ENCODE measurements at places on chromosomes 12 and 14. TPM values are rescaled to one million over a fixed set of nuclear protein-coding genes. Genes with fewer than 3 reads are reported as not detected.

DNA sequence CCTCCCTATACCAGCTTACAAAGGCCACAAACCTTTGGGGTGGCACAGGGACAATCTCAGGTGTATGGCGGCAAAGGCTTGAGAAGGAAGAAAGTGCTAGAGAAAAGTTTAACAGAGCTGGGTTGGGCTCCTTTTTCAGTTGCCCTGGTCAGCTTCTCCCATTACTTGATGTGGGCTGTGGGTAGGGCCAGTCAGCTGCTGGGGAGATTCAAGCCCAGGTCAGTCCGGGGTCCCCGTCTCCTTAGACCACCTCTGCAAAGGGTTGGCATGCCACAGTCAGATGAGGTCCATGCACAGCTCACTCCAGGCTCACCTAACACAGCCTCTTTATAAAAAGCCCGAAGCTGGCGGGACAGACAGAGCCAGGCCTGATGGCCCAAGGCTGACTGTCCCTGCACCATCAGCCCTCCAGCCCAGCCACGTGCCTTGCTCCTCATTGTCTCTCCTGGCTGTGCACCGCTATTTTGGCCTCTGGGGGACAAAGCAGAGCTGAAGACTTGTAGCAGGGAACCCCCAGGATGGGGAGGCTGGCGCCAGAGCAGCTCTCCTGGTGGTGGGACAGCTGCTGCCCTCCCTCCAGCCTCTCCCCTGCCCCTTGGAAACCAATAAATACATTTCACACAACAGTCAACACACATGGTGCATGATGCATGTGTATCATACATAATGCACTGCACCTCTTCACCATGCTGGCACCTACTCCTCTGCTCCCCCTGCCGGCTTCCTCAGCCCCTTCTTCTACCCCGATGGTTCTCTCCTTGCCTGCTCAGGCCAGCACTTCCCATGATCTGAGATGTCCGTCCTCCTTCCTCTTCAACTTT lies 61.7 kb upstream of the DDX11 start:
- DNase-seq: no peak

DNA sequence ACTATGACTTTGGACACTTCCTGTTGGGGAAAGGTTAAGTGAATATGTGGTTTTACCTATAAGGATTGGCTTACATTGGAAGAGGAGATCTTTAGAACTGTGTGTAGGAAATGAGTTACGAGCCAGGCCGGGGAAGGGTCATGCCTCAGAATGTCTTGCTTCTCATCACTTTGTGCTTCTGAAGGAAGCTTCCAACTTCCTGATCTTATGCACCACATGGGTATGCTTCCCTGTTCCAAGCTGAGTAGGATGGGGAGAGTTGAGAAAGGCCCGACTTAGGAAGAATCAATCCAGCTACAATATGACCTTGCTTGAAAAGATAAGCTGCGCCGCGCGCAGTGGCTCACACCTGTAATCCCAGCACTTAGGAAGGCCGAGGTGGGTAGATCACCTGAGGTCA lies 59.9 kb downstream of the STXBP6 start:
- no peak for DNase-seq

DNA sequence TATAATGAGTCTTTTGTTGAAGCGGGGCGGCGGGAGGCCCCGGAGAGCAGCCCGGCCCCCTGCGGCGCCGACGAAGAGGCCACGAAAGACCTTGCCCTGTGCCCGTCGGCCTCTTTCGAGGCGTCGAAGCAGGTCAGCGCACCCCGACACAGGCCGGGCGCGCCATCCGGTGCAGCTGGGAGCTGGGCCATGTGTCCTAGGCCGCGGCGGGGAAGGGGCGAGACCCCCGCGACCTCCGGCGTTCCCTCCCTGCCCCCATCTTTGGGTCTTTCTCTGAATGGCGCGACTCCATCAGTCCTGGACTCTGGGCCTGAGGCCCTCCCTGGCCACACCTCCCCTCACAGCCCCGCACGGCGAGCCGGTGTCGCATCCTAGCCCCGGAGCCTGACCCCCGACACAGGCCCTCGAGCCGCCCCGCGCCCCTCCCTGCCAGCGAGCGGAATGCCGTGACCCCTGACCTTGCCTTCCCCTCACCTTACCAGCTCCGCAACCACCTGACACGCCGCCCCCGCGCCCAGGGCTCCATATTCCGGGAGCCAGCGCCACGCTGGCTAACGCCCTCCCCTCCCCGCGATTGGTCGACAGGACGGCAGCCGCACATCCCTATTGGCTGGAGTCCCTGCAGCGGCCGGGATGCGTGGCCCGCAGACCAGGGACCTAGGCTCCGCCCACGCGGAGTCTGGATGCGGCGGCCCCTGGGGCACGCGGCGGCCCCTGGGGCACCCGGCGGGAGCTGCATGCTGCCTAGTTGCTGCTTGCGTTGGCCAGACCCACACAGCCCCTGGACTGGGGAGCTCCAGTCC lies at the start of gene SLC11A2:
TSS of gene SLC11A2 (minus strand) at position 549 of the 803 bp plus-strand sequence. CDS start 15,656 bp downstream, outside the sequence.
- DNase-seq: peak; percentile 93

DNA sequence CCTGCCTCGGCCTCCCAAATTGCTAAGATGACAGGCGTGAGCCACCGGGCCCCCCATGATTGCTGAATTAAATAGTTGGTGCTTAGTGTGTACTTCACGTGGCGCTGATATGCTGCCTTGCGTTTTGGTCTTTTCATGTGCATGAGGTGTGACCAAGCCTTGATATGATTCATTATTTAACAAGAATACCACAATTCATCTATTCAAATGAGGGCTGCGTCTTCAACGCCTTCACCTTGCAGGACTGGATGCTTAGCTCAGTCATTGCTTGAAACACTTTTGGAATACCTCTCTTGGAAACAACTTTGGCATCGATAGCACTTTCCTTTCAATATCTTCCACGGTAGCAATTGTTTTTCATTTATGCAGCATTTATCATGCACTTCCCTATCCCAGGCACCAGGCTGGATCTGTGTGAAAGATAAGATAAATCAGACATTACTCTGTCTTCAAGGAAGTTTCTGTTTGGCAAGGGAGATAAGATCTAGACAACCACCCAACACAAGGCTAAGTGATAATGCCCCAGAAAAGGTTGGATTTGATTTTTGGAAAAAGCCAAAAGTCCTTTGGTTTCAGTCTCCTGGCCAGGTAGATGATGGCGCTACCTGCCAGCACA lies 1.3 kb upstream of the TEAD4 start:
- DNase-seq: no peak

- no peak for DNase-seq
Observed at GRCh38 chr12:47802312-47802711, 17.4 kb downstream of the HDAC7 start.

DNA sequence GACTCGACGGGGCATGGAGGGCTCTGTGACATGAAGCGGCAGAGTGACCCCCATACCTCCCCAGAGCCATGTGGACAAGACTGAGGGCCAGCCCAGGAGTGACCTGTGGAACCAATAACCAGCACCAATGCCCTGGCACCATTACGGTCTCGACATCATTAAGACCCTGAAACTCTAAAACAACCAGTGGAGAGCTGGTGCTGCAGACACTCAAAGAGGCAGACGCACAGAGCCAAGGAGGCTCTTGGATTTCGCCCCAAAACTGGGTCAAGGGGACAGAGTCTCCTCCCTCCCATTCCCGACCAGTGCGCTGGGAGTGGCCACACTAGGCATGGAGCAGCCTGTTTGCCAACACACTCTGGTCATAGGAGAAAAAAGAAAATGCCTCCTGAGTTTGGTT lies 41.6 kb upstream of the VASH1 start:
- DNase-seq: no peak

DNA sequence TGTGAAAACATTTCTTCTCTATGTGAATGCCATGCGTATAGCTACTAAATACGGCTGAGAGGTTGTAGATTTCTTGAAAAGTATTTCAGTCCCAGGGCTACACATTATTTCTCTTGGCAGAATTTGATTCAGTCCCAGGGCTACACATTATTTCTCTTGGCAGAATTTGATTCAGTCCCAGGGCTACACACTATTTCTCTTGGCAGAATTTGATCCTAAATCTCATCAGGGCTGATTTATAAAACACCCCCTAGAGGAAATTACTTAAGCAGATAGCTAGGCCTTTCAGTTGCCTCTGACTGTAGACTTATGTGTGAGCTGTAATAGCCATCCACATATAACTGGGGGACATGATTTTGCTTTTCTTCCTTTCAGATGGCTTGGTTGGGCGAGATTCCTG lies 50.4 kb downstream of the AK7 start:
- no peak for DNase-seq

DNA sequence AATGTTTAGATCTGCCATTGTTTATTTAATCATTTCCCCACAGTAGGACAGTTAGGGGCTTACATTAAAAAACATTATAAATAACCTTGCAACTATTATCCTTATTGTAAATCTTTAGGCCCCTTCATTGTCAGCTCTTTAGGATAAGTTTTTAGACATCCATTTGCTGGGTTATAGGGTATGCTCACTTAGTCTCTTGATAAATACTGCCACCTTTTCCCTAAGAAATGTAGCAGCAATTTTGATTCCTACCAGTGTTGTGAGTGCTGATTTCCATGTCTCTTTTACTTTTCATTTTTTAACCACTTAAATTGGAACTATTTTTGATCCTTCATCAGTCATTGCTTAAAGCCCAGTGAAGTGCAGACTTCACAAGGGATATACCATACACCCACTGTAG lies 94.4 kb downstream of the AVPR1A start:
- no peak for DNase-seq

- no peak for DNase-seq
Observed at GRCh38 chr12:31406345-31406744, 80.4 kb upstream of the SINHCAF start.

DNA sequence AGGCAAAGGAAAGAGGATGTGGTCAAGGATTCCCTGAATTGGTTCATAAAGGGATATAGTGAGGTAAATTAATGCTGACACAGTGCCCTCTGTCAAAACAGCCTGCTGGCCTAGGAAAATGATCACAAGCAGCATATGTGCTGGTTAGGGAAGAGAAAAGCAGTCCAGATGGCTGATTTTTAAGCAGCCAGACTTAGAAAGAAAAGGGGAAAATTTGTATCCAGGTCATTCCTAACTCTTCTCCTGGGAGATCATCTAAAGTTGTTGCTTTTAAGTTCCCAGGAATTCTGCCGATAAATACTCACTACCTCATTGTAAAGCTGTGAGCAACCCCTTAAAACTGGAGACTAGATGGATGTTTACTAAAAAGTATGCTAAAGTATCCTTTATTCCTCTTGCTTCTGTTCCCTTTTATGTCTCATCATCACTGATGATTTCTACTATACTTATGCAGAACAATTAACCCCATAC lies 46.4 kb upstream of the CNOT2 start:
- no peak for DNase-seq

- DNase-seq: no peak
Observed at GRCh38 chr14:32134448-32135097, 57.5 kb downstream of the ARHGAP5 start.

DNA sequence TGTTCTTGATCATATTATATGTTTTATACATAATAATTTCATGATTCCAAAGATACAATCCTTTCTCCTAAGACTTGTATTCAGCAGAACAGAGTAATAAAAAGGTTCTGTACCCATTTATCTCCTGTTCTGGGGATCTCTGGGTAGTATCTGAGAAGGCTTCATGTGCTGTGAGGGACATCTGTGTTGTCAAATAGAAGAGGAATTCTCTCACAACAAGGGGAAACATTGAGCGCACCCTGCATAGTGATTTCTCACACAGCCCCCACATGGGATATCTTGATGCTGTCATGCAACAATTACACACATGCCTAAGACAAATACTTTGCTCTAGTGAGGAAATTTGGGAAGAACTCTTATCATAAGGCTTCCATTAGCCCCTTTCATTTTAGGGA lies 101.8 kb upstream of the ATF1 start:
- DNase-seq: no peak

BEGAIN gene
- total RNA-seq: 1.5 TPM

HSPA2 gene
- total RNA-seq: 3.3 TPM

IFNG-AS1 gene
- 5.1 TPM for total RNA-seq

ZFYVE21 gene
- total RNA-seq: 19.5 TPM

KRT2 gene
- not detected for total RNA-seq

NTN4 gene
- total RNA-seq: 0.08 TPM

RILPL1 gene
- 2.2 TPM for total RNA-seq

DIO3 gene
- not detected for total RNA-seq

PRICKLE1 gene
- 0.45 TPM for total RNA-seq

Measured in activated naive CD8-positive, alpha-beta T cell treated with anti-CD3 and anti-CD28 coated beads, Interleukin-2, amount 10 ng/mL, durations not matched to agents 7 days and 5 days (primary cell).